ENCODE measurements at places on chromosomes 1 and 21. TPM values are rescaled to one million over a fixed set of nuclear protein-coding genes. Genes with fewer than 3 reads are reported as not detected.

DNA sequence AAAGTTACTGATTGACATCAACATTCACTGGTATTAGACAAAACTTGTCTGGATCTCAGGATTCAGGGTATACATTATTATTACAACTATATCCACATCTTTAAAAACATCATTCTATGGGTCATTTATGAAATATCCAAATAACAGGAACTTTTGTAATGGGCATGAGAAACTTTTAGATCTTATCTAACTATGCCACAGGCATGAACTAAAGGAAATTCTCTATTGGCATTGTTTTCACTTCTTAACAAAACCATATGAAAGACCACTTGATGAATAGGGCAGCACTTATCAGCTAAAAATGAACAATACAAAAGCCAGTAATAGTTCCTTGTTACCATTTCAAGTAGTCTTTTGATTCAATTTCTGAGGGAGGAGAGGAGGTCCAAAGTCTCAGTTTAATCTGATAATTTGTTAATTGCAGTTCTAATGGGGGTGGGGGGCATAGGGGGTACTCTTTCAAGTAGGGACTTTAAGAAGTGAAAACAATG, 30.8 kb upstream of the CPLANE2 start:
- no peak for DNase-seq

DNA sequence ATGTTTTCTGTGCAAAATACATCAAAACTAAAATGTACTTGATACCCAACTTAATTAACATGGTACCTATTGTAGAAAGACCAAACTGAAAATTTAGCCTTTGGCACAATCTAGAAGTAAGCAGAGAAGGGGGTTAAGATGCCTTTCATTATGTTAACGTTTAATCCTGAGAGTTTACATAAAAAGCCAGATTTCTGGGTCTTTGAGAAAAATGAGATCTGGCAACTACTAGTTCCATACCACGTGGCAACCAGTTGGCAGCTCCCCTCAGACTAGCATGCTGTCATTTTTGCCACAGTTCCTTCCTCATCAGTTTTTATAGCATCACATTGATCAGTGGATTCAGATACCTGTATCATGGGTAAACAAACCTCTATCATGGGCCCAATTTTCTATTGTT, 1.5 kb downstream of the RO60 start:
- peak; percentile 9 for DNase-seq

DNA sequence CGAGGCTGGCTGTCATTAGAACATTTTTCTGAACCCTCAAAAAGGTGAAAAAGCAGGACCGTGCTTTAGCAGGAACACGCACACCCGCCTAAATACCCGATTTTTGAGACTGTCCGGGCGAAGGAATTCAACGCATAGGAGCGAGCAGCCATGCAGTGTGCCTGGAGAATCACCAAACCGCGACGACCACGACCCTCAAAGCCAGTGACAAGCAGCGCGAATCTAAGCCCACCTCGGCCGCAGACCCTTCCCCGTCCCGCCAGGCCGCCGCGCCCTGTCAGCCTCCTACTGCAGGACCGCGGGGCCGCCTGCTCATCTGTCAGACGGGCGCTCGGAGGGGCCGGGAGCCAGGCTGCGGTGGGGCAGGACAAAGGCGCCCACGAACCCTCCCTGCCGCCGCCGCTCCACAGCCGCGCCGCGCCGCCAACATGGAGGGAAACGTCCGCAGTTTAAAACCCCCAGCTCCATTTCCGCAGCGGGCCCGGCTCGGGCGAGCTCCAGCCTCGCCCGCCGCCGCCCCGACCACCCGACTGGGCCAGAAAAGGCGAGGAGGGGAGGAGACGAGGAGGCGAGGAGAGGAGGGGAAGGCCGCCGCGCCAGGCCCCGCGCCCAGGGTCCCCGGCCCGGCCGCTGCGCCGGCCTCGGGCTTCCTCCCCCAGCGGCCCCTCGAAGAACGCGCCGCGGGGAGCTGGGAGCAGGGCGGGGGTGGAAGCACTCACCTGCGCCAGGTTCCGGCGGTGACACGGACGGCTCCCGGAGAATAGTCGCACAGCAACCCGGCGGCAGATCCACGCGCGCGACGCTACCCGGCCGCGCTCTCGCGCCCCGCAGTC, at the start of gene LBR:
Gene LBR, minus strand, starts transcription at position 804 of the 833 bp plus-strand sequence. CDS start 3,963 bp downstream, outside the sequence.
- DNase-seq = no peak

DNA sequence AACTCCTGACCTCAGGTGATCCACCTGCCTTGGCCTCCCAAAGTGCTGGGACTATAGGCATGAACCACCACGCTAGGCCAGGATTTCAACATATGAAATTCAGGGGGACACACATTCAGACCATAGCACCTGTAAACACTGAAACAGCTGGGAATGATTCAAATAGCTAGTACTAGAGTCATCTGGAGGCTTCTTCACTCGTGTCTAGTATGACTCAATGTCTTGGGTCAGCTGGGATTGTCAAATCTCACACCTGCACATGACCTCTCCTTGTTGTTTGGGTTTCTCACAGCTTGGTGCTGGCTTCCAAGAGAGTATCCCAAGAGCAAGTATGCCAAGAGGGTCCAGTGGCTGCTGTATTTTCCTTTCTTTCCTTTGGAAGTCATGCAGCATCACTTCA, 75.1 kb downstream of the PGM1 start:
- peak; percentile 71 for DNase-seq

DNA sequence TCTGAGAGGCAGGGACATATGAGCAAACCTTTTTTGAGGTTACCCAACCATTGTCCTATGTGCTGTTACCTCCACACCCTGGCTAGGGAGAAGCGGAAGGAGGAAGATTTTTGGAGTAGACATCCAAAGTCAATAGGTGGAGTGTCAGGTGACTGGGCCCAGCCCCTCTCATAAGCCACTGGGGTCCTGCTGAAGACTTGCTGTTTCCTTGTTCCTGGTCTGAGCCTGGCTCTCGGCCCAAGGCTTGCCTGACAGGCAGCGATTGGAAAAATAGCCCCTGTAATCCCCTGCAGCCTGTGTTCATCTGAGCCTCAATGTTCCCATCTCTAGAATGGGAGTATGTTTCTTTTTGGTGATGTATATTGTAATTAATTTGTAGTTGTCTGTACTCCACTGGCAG, 6.9 kb upstream of the PIGR start:
- DNase-seq = no peak

DNA sequence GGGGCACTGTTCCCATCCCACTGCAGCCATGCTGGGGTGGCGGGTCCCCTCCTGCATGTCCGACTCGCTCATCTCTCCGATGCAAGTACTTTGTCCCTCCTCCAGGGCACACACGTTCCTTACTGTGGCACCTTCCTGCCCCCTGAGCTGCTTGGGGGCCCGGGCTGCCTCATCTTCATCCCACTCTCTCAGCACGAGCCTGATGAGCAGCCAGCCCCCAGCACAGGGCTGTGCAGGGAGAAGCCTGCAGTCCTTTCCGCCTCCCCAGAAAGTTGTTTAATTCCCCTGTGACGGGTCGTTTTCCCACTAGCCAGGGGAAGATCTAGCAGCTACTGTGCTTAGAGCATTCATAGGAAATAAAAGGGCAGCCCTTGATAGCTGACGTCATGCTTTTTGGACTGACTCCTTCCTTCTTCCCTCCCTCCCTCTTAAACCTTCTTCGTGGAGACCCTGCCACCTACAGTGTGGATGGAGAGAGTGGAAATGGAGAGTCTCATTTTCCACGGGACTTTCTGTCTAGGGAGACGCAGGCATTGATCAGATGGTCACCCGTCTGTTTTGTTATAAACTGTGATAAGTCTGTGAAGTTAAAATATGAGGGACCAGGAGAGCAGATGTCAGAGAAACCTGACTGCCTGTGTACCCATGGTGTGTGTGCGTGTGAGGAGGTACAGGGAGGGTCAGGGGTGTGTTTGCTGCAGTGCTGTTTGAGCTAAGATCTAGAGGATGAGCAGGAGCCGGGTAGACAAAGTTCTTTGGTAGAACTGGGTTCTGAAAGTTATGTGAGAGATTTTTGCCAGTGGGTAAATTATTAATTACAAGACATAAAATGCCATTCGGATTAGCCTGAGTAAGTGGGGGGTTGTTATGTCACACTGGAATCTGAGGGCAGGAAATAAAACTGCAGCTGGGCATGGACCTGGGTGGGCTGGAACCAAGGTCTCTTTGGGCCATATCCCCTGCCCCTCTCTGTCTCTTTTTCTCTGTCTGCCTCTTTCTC, 34.3 kb downstream of the GPR137B start:
- no peak for DNase-seq

GRCh38 chr1:40783001-40783905, at the start of gene KCNQ4:
KCNQ4 (plus strand) TSS chr1:40783787; CDS start chr1:40784094, 307 bp downstream.
- no peak for DNase-seq

DNA sequence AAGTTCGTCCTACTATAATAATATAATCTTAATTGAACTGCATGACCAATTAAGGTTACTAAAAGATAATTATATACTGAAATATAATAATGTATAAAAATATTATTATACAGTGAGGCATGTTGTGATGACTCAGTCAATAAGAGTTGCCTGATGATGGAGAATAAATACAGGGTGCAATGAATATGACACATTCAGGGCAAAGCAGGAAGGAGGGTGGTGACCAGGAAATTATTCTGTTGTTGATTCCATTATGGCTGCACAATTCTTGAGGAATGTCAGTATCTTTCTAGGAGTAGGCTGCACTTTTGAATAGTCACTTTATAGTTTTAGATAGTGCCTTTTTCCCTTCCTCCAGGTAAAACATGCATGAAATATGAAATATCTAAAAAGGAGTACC, 46.4 kb upstream of the RGS21 start:
- DNase-seq = peak; percentile 12

DNA sequence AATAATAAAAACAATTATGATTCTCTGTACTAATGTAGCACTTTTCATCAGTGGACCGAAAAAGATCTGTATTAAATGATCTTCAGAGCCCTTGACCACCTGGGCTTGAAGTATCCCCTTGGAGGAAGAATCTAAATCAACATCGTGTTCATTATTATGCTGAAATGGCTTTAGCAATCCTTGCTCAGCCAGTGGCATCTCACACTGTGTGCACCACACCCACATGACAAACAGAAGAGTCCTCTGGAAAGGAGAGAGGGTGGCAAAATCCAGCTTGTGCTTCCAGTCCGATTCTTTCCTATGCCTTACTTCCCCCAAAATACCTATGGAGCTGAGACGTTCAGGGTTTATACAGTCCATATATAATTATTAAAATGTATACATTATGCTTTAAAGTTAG, 318.5 kb upstream of the RUNX1 start:
- DNase-seq = no peak

GRCh38 chr1:203661572-203661971, 34.9 kb downstream of the ATP2B4 start:
- peak; percentile 45 for DNase-seq

GRCh38 chr1:234958706-234959657, 169.7 kb downstream of the TOMM20 start:
- DNase-seq = no peak

DNA sequence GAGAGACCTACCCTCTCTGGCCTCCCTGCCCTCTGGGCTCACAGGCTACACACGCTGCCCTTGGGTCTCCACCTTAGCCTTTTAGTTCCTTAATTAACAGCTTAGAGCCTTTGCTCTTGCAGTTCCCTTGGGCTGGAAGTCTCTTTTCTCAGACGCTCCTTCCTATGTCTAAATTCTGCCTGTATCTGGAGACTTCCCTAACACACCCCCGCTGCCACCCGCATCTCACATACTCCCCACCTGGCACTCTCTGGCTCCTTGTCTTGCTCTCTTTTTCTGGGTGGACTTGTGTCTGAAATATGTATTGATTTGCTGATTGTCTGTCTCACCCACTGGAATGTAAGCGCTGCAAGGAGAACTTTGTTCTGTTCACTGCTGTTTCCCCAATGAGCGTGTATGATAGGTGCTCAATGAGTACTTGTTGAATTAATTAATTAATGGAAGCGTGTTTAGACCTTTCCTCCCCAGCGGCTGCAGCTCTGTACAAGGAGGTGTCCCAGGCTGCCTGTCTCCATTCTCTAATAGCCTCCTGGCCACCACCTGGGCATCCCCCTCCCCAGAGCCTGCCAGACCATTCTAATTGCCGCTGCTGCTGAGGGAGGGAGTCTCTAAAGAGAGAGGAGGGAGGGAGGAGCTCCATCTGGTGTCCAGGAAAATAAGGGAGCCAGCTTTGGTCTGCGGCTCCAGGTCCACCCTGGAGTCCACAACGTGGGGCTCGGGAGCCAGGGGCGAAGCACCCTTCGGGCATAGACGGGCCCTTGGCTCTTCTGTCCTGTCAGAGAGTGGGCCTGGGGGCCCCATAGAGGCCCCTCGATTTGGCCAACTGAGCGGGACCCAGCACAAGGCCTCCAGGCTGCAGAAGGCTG, 95.4 kb downstream of the RNF220 start:
- DNase-seq = no peak

- peak; percentile 67 for DNase-seq
Observed at GRCh38 chr1:198794498-198794897, 155.7 kb downstream of the PTPRC start.

- peak; percentile 91 for DNase-seq
Observed at GRCh38 chr1:6220236-6220635, 14.3 kb downstream of the RNF207 start.

DNA sequence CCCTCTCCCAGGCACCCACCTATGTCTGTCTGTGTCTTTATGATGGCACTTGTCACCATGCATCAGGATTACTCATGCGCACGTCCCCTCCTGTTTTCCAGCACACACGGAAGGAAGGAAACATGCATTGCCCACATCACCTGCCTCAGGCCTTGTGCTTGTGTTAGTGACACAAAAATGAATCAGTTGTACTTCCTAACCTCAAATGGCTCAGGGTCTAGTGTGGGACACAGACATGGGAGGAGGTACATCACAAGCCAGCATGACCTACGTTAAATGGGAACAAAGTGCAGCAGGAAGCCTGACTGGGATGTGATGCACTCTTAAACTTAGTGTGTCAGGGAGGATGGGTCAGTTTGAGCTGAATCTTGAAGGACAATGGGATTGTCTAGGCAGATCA, 126.7 kb downstream of the TRABD2B start:
- DNase-seq = peak; percentile 33

- DNase-seq = no peak
Observed at GRCh38 chr1:155472491-155473083, 90.0 kb downstream of the ASH1L start.

DNA sequence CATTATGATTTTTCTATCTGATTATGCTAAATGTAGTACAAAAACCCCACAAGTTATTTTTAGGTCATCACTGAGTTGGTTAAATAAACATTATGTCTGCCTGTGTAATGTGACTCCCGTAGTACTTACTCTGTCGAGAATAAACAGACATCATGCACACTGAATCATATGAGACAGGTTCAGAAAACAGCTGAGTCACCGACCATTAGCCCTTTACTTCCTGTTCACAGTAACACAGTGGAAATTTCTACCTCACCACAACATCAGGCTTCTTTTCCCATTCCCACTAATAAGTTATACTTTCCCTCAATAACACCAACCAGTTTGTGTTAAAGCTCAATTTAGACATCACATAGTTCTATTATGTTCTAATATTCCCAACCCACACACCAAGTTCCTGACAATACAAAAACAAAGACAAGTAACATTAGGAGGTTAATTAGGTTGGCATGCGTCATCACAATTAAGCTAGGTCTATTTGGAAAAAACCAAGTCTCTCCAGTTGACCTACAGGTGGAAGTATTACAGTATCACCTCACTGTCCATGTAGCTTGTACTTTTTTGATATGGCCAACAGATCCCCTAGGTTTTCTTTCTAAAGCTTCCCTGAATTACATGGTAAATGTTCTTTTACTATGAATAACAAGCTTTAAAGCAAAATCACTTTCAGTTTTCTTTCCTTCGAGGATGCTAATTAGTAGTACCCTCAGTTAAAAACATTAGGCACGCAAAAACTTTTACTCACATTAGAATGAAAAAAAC, 154.2 kb downstream of the EIF4G3 start:
- peak; percentile 97 for DNase-seq

Gene FCRLA
- total RNA-seq = 4.4 TPM

Gene LDLRAD1
- total RNA-seq = not detected

Gene NTNG1
- total RNA-seq = 6.1 TPM

Gene CASQ1
- not detected for total RNA-seq

Gene KCND3
- total RNA-seq = 3.3 TPM

Gene OR2T33
- total RNA-seq = not detected

Gene NID1
- 21.3 TPM for total RNA-seq

Gene PROX1
- 0.33 TPM for total RNA-seq

Gene AGMAT
- total RNA-seq = 0.83 TPM
